ENCODE measurements at places on chromosomes 2 and 18.

GRCh38 chr2:182240862-182241371 lies 185.9 kb downstream of the PDE1A start:
- no peak for DNase-seq

GRCh38 chr2:173734797-173735196 lies 230.4 kb downstream of the SP3 start:
- no peak for DNase-seq

GRCh38 chr18:73940721-73941120 lies 206.9 kb downstream of the FBXO15 start:
- no peak for DNase-seq

GRCh38 chr18:12656938-12657683 lies 796 bp downstream of the SPIRE1 start:
- DNase-seq, result no peak

- no peak for DNase-seq
These were observed 33.7 kb downstream of the EHBP1 start for GRCh38 chr2:62738981-62739936.

GRCh38 chr18:51668101-51668500 lies 470.6 kb upstream of the MEX3C start:
- peak; percentile 11 for DNase-seq

DNA sequence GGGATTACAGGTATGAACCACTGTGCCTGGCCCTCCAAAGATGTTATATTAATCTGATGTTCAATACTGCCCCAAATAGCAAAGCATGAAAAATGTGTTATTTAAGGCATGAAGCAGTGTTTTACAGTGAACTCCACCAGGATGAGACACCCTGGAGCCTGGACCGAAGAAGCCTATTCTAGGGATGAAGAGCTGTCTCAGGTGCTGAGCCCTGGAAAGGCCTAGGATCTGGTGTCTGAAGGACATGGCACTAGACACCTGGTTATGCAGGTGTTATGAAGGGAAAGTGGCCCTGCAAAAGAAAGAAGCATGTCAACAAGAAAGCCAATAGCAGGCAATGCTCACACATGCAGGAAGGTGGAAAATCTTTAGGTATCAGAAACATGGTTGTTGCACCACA lies 374.4 kb downstream of the CLIP4 start:
- DNase-seq, result no peak

DNA sequence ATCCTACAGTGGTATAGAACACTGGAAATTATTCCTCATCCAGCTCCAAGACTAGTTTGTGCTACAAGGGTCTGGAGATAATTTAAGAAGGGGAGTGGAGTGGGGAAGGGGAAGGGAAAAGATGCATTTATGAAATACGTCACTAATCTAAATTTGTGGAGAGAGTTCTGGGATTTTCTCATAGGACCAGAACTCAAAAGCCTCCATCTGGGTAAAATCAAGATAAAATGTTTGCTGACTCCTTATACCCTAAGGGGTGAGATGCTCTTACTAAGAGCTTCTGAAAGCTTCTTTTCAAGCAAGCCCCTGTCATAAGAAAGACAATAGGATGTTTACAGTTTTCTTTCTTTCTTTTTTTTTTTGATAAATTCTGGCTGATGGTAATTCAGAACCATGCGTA lies 88.5 kb upstream of the RBMS1 start:
- no peak for DNase-seq

DNA sequence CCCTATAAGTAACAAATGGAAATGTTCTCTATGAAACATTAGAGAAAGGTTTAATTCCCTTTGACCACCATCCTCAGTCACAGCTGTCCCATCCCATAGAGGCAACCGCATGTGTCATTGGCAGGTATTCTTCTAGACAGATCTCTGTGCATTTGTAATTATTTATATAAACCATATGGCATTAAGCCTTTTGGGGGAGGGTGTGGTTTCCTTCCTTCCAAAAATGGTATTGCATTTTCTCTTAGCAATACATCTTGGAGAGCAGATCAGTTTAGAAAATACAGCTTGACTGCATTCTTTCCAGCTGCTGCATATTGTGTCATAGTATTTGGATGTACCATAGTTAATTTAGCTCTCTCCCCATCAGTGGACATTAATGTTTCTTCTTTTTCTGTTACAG lies 57.7 kb downstream of the LCLAT1 start:
- no peak for DNase-seq

- DNase-seq, result no peak
These were observed 199.6 kb downstream of the LDLRAD4 start for GRCh38 chr18:13418013-13418710.

DNA sequence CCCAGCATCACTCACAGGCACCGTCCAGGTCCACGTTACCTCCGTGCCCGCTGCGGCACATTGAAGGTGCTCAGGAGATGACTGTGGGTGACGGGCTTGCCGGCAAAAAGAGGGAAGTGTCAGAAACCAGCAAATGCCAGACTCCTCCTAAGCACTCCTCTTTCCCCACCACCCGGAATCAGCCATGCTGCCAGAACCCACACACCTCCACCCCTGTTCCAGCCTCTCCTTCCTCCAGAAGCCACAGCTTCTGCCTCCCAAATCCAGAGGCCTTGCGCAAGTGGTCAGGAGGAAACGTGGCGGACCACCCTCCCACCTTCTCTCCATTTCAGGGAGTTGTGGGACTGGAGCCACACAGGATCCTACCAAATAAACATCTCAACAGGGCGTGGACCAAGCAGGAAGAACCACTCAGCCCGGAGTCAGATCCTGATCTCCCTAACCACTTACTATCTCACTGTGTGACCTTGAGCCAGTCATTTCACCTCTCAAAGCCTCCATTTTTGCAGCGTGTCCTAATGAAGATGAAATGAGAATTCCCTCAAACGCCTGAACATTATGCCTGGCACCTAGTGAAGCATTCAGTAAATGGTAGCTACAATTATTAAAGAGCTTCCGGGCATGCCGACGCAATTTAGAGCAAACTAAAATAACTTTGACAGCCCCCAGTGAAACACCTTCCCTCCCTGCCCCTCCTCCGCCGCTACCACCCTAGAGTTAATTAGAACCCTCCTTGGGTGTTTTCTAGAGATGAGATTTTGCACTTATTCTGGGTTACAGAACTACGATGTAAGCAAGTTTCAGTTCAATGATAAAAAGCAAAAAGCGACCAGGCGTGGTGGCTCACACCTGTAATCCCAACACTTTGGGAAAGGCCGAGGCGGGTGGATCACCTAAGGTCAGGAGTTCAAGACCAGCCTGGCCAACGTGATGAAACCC lies 32.9 kb downstream of the SMAD7 start:
- DNase-seq, result no peak

DNA sequence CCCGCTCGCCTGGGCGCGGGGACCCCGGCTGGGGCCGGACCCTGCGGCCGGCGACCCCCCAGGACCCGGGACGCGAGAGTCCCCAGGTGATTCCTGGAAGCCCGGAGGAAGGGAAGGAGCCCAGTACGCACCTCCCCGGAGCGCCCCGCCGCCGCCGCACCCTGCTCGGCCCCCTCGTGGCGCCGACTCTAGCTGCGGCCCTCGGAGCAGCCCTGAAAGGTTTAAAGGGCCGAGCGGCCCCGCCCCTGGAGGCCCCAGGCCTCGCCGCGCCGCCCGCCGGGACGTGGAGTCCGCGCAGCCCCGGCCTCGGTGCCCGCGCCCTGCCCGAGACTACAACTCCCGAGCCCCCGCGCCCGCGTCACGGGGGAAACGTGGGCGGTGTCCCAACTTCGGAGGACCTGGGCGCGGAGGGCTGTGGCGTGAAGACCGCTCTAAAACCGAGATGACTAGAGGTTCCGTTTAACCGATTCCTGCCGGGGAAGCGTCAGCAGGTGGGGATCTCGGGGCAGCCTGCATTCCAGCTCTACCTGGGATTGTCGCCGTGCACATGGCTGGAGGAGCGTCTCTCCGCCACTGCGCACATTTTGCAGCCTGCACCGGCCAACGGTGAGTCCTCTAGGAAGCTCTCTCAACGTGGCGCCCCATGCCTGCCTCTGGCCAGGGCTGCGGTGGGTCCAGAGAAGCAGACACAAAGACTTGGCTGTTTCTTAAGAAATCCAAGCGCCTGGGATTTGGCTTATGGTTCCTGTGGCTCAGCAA lies at the start of gene TMEM150A:
TMEM150A (minus strand) TSS at position 223 of the 759 bp plus-strand sequence. CDS start 750 bp downstream, outside the sequence.
- peak; percentile 87 for DNase-seq

DNA sequence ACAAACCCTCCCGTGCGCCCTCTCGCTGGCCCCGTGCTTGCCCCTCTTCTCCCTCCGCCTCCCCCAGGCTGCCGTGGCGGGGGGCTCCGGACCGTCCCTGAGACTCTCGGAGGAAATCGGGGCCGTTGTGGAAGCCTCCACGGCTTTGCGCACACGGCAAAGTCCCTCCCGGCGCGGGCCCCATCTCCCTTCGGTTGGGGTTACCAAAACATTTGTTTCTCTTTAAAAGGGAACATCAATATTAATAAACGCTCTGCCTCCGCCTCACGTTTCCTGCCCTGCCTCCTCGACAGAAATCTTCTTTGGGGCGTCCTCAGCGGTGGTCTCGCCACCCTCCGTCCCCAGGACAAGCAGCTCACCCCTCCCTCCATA lies 3.8 kb downstream of the PAX3 start:
- no peak for DNase-seq

- no peak for DNase-seq
These were observed 42.6 kb downstream of the SCN7A start for GRCh38 chr2:166451468-166451867.

- DNase-seq, result no peak
These were observed 705.1 kb upstream of the GCFC2 start for GRCh38 chr2:76415821-76416220.

DNA sequence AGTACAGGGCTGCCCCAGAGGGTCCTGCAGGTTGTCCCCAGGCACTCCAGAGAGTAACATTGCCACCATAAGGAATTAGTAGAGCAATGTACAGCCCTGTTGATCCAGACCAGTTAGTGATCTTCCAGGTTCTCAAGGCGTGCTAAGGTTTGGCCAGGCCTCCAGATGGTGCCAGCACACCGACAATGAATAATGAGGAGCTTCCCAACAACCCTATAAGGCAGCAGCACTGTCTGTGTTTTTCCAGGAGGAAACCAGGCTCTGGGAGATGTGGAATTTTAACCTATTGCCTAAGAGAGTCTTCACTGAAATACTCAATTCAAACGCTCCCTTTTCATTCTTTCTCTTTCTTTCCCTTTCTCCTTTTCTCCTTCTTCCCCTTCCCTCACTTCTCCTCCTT lies 122.1 kb downstream of the MGAT5 start:
- DNase-seq, result no peak

DNA sequence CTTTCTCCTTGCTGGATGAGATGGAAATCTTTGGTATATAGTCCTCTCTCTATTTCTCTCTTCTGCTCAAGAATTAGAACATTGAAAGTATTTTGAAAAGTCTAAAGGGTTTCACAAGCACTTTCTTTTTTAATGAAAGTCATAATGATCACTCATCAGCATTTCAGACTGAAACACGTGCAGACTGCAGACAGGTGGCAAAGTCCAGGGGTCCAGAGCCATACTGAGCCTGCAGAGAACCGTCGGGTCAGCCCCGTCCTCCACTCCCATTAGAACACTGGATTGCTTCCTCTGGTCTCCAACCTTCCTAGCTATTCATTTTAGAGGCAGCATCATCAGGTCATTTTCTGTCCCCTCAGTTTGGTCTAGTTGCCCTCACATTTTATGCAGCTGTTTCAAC lies 3.1 kb downstream of the TMEM247 start:
- DNase-seq, result no peak

DNA sequence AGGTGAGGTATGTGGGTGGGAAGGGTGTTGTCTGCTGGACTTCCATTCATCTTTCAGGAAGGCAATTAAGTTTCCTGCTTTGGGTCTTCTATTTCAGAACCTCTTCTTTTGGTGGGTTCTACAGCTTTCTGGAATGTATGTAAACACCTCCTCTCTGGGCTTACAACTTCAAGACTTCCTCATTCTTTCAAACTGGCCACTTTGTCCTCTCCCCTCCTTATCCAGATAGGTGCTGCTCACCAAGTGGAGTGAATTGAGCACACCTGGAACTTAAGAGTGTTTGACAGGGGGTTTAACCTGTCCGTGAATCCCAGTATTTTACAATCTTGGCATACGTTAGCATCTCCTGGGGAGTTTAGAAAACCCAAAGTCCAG lies 5.2 kb upstream of the MRPL33 start:
- no peak for DNase-seq

DNA sequence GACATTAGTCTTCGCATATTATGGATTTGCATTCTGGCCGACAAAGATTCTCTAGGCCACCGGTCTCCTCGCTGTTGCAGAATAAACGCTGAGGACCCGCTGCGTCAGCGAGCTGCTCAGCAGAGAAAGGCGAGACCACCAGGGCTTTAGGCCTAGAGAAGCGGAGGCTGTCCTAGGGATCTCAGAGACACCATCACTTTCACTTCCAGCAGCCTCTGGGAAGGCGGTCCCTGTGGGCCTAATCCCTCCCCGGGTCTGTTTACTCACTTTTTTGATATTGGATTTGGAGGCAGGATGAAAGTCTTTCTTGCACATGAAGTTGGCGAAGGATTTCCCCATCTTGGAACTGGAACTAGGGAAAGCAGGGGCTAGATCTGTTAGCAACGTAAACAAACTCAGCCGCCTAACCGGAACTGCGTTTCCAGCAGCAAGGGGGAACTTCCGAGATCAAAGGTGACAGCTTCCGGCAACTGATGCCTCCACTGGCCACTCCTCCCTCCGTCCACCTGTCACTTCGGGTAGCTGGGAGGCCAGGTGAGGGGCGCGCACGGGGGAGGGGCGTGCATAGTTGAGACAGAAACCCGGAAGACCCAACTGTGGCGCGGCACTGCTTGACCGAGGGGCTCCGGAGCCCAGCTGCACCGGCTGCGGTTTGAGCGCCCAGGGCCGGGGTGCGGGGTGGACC lies at the start of gene SCRN3:
SCRN3 (plus strand) TSS at position 447 of the 685 bp plus-strand sequence. CDS start 2,554 bp downstream, outside the sequence.
- DNase-seq, result peak; percentile 67

GRCh38 chr18:45103319-45104048 lies 422.8 kb downstream of the SETBP1 start:
- DNase-seq, result no peak

GRCh38 chr2:113863144-113863543 lies 26.7 kb upstream of the ACTR3 start:
- no peak for DNase-seq

GRCh38 chr2:115165529-115166109 lies 723.2 kb downstream of the DPP10 start:
- DNase-seq, result no peak

DNA sequence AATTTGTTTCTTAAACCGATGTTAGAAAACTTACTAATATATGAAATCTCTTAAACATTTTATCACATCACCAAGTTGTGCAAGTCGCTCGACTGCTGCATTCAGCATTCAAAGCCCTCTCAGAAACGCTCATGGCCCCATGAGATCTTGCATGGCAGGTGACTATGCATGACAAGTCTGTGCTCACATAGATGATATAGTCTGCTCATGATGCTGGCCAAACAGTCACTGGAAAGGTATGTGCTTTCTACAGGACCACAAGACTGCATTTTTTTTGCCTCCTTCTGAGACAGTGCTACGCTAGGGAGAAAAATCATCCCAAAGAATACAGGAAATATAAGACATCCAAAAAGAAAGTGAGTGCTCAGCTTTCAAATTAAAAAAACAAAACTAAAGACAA lies 98.3 kb upstream of the ZBTB14 start:
- no peak for DNase-seq

DNA sequence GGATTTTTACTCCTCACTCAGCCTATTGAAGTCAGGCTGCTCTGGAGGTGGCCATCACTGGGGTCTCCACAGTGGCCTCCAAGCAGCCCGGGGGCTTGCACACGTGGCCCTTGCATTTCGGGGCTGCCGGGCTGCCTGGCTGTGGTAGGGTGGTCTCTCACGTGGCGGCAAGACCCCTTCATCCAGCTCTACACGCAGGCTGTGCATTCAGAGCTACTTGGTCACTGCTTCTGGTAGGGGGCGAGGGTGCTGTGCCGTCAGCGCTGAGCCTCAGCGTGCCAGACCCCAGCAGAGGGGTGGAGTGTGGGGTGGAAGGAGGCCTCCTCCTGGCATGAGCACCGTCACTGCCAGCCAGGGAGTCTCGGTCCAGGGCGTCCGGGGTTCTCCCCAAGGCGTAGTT lies 80.6 kb downstream of the SH3BP4 start:
- no peak for DNase-seq

GRCh38 chr2:169653636-169654035 lies 40.6 kb downstream of the CFAP210 start:
- DNase-seq, result no peak
